NCI-H187 (cell line): ENCODE measurements at places on chromosomes 6 and 20.

DNA sequence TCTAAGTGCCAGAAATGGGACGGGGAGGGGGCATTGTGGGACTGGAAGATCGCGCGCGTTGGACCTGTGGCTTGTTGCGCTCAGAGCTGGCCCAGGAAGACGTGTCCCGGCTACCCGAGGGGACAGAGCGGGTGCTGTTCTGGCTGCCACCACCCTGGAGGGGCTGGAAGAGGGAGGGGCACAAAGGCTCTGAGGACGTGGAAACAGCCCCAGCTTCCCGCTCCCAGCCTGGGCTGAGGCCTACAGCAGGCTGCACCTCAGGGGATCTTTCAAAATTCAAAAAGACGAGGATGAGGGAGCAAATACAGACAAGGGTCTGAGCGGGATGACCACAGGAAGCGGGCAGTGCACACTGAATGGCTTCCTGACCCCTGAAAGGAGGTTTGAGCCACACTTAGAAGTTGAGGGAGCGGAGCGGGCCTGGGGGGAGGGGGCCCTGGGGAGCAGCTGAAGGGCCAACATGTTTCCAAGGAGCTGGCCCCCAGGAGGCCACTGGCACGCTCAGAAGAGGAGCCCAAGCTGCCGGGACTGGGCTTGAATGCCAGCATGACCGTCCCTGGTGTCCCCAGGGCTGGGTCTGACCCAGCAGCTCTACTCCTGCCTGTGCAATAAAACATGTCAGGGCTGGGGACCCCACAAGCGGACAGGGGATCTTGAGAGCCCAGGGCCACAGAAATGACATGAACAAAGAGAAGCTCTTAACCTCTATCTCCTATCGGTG, 1.3 kb downstream of the OXT start:
- DNase-seq: no peak

DNA sequence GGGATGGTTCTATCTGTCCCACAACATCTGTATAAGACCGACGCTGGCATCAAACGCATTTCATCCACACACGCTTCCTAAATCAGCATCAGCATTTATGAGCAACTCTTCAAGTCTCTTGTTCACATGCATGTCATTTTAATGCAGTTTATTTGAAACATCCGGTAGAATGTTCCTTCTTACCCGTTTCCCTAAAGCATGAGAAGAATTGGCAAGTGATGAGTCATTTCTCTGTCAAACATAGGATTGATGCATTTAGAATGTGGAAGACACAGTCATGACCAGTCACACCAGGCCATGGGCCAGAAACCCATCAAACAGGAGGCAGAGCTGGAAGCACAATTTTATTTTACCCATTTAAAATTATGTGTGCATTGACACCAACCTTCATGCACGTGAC, 122.8 kb downstream of the UST start:
- no peak for DNase-seq

DNA sequence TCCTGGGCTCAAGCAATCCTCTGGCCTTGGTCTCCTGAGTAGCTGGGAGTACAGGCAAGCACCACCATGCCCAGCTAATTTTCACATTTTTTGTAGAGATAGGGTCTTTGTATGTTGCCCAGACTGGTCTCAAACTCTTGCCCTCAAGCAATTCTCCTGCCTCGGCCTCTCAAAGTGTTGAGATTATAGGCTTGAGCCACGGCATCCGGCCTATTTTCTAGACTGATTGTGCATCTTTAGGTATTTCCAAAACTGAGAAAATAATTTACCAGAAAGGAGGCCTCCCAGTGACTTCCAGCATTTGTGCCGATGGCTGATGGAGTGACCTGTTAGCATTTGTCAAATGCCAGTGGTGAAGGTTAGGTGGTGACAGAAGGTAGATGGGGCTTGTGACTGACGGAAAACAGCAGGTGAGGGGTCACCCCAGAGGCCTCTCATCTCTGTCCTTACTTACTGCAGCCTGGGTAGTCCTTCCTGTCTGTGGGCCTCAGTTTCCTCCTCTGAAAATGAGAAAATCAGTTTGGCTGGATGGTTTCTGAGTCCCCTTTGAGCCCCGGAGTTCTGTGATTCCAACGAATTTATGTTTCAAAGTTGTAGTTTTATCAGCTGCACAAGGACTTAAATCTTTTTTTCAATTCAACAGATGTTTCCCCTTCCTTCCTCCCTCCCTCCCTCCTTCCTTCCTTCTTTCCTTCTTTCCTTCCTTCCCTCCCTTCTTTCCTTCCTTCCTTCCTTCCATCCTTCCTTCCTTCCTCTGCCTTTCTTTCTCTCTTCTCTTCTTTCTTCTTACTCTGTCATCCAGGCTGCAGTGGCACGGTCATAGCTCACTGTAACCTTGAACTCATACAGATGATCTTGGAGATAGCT, 53.5 kb downstream of the TGM2 start:
- no peak for DNase-seq

GRCh38 chr20:62581806-62582205, 60.5 kb upstream of the SLCO4A1 start:
- no peak for DNase-seq

- DNase-seq: peak; percentile 59
These were observed 25.3 kb downstream of the RIPOR2 start for GRCh38 chr6:24910331-24910960.

- no peak for DNase-seq
These were observed 19.2 kb upstream of the MRPS10 start for GRCh38 chr6:42236682-42237473.

GRCh38 chr6:5637714-5638113, 369.0 kb downstream of the NRN1 start:
- no peak for DNase-seq

- DNase-seq: no peak
These were observed 241.8 kb upstream of the BMP2 start for GRCh38 chr20:6525447-6526303.

DNA sequence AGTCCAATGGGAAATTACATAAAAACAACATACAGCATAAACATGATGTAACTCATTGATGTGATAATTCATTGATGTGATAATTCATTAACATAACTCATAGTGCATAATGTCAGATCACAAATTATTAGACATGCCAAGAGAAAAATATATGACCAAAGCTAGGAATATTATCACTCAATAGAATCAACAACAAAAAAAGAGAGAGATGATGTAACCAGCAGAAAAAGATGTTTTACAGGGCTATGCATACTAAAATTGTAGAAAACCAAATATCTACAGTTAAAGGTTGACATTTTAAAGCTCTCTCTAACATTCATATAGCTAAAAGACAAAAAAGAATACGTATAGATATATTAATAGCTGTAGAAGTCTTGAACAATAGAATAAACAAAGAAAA, 1067.2 kb upstream of the ADGRB3 start:
- no peak for DNase-seq

GRCh38 chr6:20403766-20404640, 2.3 kb downstream of the E2F3 start:
- DNase-seq: no peak

- DNase-seq: no peak
These were observed 2.2 kb upstream of the CCM2L start for GRCh38 chr20:32007787-32008616.

DNA sequence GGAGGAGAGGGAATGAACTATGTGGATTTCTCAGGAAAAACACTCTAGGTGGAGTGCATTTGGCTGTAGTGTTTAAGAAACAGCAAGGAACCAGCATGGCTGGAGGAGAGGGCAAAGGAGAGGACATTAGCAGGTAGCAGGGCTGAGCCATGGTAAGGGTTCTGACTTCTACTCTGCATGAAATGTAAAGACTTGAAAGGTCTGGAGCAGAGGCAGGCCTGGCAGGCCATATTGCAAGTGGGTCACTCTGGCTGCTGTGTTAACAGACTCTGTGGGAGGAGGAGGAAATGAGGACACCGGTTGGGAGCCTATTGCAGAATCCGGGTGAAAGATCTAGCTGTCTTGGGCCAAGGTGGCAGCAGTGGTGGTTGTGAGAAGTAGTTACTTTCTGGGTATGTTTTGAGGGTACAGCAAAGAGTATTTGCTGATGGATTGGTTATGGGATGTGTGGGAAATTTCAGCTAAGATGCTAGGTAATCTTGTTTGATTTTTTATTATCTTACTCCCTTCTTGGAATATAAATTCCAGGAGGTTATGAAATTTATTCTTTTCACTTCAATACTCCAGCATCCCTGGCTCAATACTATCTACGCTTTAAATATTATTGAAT, 115.9 kb upstream of the BCLAF1 start:
- no peak for DNase-seq

GRCh38 chr20:23255106-23255505, 95.5 kb upstream of the NXT1 start:
- no peak for DNase-seq

DNA sequence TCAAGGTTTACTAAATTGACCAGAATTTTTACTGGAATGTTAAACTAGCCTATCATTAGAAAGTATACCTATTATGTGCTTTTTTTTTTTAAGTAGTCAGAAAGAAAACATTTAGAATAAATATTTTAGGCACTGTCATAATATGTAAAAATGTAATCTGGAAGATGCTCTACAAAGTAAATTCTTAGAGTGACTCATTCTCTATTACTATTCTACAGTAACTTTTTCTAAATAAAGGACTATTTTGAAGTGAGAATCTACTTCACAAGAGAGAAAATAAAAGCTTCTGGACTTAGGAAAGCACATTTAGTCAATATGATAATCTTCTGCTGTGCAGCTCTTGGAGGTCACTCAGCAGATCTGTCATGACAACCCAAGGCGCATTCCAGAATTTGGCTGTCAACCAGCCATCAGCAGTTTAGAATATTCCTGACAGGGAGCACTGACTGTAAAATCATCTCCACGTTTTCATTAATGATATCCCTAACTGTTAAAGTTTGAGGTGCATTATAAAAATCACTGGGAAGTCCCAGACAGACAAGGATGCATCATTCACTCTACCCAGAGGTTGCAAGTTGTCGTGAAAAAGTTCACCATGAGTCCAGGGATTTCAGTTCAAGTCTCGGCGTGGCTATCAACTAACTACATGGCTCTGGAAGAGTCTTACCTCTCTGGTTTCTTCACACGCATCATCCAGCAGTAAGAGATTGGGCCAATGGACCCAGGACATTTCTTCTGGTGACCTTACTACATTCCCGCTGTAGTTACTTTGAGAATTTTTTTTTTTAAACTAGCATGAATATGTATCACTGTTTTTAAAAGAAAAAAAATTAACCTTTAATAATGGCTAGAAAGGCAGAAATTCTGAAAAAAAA, 374.9 kb downstream of the GJA1 start:
- DNase-seq: no peak

GRCh38 chr20:8364734-8365078, 232.6 kb downstream of the PLCB1 start:
- no peak for DNase-seq

DNA sequence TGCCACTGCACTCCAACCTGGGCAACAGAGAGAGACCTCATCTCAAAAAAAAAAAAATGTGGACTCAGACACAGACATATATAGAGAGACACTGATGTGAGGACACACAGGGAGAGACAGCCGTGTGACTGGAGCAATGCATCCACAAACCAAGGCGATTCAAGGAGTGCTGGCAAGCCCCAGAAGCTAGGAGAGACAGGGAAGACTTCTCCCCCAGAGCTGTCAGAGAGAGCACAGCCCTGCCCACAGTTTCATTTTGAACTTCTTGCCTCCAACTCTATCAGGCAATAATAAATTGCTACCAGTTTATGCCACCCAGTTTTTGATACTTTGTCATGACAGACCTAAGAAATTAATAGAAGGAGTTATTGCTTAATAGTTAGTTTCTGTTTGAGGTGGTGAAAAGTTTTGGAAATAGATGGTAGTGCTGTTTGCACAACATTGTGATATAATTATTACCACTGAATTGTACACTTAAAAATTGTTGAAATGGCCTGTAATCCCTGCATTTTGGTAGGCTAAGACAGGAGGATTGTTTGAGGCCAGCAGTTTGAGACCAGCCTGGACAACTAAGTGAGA, 5.1 kb upstream of the MDFI start:
- DNase-seq: no peak

DNA sequence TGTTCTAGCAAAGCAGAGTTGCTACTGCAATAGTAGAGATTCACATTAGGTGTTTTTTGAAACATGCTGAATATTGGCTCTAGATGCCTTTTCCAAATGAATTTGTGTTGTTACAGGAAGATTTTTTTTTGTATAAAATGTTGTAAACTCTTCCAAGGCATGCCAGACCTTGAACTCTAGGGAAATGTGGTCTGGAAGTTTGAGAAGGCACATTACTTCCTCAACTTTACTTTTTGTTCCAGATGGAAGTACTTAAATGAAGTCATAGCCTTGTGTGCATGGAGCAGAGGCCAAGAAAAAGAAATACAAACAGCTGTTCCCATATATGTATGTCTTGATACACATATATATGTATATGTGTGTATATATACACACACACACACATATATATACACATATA, 585.7 kb upstream of the MARCKS start:
- DNase-seq: no peak

- DNase-seq: no peak
These were observed 2.0 kb downstream of the TRAM2 start for GRCh38 chr6:52574709-52575501.

DNA sequence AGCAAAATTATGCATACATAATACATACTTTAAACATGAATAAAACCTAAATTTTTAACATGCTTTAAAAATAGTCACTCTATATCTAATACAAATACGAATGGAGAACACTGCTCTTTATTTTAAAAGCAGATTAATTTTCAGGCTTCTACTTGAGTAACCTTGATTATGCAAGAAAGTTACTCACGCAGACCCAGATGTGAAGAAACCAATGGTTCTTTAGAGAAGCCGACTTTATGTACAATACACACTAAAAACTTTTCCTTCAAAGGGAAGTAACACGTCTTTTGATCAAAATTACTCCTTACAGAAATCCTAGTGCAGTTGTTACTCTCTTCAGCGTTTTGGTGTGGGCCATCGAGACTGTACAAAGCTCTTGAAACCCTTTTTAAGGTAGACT, 136.9 kb upstream of the SLC22A16 start:
- no peak for DNase-seq

DNA sequence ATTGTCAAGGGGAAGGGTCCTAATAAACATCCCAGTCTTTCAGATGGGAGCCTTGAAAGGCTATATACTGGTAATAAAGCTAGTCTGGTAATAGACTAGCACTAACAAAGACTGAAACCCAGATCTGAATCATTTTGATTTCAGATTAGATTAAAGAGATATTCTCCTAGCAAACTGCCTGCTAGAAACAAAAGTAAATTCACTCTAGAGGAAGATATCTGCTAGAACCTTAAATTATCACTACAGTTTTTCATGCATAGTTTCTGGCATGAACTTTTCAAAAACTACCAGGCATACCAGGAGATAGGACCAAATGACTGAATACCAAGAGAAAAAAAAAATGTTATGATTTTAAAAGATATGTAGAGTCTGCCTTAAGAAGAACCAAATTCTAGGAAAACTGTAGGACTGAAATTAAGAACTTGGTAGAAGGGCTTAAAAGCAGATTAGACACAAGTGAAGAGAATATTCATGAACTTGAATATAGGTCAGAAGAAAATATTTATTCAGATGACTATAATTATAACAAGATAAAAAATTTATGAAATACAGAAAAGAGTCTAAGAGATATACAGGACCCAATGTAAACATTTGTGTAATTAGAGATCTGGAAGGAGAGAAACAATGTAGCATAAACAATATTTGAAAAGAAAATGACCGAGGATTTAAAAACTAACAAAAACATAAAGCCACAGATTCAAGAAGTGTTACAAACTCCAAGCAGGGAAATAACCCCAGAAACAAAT, 141.6 kb downstream of the FOXO3 start:
- no peak for DNase-seq

- no peak for DNase-seq
These were observed 50.0 kb downstream of the CNBD2 start for GRCh38 chr20:36018208-36018988.

- DNase-seq: no peak
These were observed 200.5 kb upstream of the CDYL start for GRCh38 chr6:4575714-4576113.

- DNase-seq: no peak
These were observed 44.7 kb downstream of the OR2B6 start for GRCh38 chr6:28001751-28002150.
